ENCODE measurements at places on chromosomes 4 and X.

- no peak for DNase-seq
Measured at GRCh38 chr4:169604131-169604900, 8.1 kb downstream of the NEK1 start.

GRCh38 chrX:153766871-153767673, 3.0 kb downstream of the PLXNB3 start:
- no peak for DNase-seq

GRCh38 chrX:30864383-30864785, 24.7 kb downstream of the TAB3 start:
- DNase-seq = no peak

GRCh38 chr4:40688446-40689095, 58.9 kb upstream of the RBM47 start:
- DNase-seq = no peak

- DNase-seq = no peak
Measured at GRCh38 chr4:139521754-139522401, 34.1 kb downstream of the SETD7 start.

- peak; percentile 74 for DNase-seq
Measured at GRCh38 chrX:84501798-84502628, at the start of gene HDX. Gene HDX, minus strand, starts transcription at chrX:84502453. Its CDS starts 27,056 bp downstream, at chrX:84475397.

GRCh38 chrX:110836451-110836850, 40.8 kb upstream of the CHRDL1 start:
- no peak for DNase-seq

- no peak for DNase-seq
Measured at GRCh38 chr4:175238827-175239517, 320.8 kb downstream of the ADAM29 start.

GRCh38 chr4:93467484-93468155, 360.9 kb upstream of the ATOH1 start:
- DNase-seq = no peak

DNA sequence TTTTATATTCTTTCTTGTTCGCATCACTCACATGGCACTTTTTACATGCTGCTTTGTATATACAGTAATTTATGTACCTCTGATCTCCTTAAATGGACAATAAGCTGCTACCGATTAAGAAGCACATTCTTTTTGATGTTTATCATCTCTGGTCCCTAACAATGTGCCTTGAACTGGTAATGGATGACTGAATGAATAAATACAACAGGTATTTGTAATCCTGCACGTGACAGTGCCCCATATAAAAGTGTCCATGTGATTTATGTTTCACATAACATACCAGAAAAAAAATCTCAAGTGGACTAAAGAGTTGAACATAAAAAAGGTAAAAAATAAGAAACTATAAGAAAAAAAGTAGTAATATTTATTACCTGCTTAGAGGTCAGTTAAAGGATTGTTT, 7.7 kb upstream of the SLAIN2 start:
- no peak for DNase-seq

- DNase-seq = no peak
Measured at GRCh38 chr4:176614793-176615192, 177.9 kb downstream of the VEGFC start.

GRCh38 chr4:173371292-173372192, 788 bp downstream of the SAP30 start:
- peak; percentile 42 for DNase-seq

GRCh38 chr4:141885112-141885511, 248.7 kb downstream of the IL15 start:
- no peak for DNase-seq

DNA sequence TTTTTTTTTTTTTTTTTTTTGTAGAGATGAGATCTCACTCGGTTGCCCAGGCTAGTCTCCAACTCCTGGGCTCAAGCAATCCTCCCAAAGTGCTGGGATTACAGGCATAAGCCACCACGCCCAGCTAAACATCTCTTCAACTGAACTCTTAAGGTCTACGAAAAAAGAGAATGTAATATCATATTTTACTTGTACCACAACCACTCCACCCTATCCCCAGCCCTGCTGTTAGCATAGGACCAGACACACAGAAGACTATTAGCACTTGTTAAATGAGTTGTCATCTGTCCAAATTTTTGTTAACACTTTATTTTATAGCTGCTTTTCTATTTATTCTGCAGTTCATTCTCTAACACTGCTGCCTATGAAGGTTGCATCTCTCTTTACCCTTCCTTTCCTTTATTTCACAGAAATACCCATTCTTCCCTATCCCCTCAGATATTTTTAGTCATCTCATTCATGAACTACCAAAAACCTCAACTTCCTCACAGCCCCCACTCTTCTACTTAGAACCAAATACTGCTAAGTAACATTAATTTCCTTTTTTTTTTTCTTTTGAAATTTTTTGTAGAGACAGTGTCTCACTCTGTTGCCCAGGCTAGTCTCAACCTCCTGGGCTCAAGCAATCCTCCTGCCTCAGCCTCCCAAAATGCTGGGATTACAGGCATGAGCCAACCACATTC, 10.1 kb downstream of the SNX12 start:
- no peak for DNase-seq

GRCh38 chrX:139720979-139721378, 13.0 kb upstream of the MCF2 start:
- DNase-seq = no peak

GRCh38 chrX:100677611-100678181, 33.7 kb downstream of the SRPX2 start:
- no peak for DNase-seq

- DNase-seq = no peak
Measured at GRCh38 chrX:141314441-141314840, 72.1 kb upstream of the SPANXC start.

GRCh38 chr4:145939856-145940255, 1.2 kb upstream of the ZNF827 start:
- no peak for DNase-seq

- no peak for DNase-seq
Measured at GRCh38 chr4:126451237-126451873, 1136.6 kb downstream of the FAT4 start.

- DNase-seq = no peak
Measured at GRCh38 chr4:113059449-113060182, 10.2 kb downstream of the ANK2 start.

GRCh38 chr4:38715050-38715449, 51.1 kb downstream of the KLF3 start:
- DNase-seq = no peak

GRCh38 chr4:827209-828081, 1.5 kb upstream of the CPLX1 start:
- no peak for DNase-seq

- DNase-seq = peak; percentile 25
Measured at GRCh38 chr4:13541720-13542576, 2.4 kb downstream of the NKX3-2 start.

GRCh38 chr4:4800646-4801408, 58.6 kb upstream of the MSX1 start:
- DNase-seq = no peak

DNA sequence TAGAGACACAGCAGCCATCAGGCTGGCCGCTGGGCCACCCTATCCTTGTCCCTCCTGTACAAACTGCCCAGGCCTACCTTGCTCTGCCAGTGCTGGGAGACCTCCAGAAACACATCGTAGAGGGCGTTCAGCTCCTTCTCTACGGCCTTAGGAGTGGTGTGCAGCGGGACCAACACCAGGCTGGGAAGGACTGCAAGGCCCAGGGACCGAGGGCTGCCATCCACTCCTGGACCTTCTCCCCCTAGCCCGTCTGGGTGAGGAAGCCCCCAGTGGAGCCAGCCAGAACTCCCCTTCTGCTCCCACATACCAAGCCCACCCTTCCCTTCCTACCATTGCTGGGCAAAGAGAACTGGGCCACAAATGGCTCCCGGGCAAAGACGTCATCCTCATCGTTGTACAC, 5.0 kb downstream of the RPL10 start:
- no peak for DNase-seq

GRCh38 chr4:108488865-108489264, 131.5 kb upstream of the RPL34 start:
- no peak for DNase-seq

DNA sequence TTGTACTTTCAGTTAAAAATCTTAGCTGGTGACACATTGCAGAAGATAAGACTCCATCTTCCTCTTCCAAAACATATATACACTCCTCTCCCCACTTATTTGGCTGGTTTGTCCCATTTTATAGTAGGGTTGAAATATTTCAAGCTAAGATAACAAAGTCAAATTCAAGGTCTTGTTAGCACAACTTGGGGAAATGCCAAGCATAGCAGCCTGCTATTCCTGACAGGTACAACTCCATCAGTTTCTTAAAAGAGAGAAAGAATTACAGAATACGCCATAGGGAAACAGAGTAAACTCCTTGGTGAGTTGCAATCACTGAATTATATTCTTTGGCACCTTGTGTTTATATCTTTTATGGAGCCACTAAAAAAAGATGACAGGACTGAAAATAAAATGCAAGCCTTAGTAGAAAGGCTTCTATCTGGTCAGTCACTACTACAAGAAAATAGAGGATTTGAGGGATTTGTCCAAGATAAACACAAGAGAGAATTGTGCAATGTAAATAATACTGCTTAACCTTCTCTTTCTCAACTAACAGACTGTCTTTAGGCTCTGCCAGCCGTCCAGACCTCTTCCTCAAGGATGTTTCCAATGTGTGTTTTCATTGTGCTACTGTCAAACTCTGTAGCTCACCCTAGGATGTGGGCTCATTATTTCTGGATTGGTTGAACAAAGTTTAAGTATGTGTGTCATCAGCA, 170.3 kb downstream of the VEGFC start:
- DNase-seq = no peak

DNA sequence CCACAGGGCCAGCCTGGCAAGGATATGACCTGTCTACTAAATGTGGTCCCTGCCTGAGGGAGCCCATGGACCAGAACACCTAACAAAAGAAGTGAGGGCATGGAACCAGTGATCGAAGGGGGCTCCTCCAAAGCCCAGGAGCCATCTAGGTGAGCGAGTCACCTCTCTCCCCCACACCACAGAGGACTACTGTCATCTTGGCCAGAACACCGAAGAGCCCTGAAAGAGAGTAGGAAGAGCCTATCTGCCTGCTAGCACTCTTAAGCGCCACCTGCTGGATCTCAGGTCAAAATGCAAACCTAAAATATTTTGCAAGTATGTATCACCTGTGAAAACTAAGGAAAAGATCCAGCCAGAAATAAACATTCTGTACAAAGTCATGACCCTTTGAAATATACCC, 137.9 kb upstream of the ZXDB start:
- DNase-seq = peak; percentile 14

DNA sequence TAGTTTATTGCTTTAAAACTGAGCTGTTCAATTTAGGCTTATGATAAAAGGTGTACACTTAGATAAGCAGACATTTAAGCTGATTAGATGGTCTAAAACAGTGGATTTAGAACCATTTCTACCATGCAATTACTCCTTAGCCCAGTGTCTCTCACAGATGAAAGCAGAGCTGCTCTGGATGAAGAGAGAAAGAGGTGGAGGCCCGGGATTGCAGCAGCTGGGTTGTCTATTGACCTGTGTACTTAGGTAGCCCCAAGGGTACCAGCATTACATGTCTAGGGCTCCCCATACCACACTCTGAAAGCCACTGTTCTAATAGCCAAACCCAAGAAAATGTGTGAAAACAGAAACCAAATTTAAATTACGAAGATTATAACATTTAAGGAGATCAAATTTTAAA, 86.0 kb upstream of the GIMD1 start:
- DNase-seq = no peak

- DNase-seq = no peak
Measured at GRCh38 chrX:113369056-113369455, 528.4 kb upstream of the AMOT start.

DNA sequence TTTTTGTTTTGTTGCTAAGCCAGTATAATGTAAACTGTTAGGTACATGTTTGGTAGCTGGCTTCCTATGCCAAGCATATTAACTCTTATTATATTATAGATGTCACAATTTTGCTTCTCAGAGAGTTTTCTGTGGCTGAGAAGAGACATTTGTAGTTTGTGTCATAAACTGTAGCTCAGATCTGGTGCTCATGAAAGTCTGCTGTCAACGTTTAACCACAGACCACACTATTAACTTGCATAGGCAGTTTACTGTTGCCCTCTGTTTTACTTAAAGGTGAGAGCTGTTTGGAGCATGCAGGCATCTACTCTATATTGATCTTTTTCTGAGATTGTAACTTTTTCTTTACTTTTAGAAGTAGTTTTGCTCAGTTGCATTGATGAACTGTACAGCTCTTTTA, 166.8 kb downstream of the TLL1 start:
- no peak for DNase-seq

DNA sequence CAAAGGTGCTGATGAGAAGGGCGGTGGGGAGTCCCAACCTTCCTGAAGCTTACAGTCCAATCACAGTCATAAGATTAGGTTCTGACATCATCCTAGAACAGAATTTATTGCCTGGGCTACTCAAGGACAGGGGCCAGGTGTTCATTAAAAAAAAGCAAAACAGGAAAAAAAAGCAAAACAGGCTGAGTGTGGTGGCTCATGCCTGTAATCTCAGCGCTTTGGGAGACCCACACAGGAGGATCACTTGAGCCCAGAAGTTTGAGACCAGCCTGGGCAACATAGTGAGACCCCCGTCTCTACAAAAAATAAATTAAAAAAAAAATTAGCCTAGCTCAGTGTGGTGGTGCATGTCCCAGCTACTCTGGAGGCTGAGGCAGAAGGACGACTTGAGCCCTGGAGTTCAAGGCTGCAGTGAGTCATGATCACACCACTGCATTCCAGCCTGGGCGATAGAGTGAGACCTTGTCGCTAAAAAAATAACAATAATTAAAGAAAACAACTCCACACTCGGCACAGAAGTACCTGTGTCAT, 3.0 kb downstream of the RAB9A start:
- DNase-seq = peak; percentile 14

- no peak for DNase-seq
Measured at GRCh38 chr4:155679343-155679742, 12.7 kb downstream of the GUCY1A1 start.

GRCh38 chrX:11100281-11101035, 10.7 kb upstream of the HCCS start:
- no peak for DNase-seq

GRCh38 chr4:87114245-87115062, 106.0 kb downstream of the KLHL8 start:
- DNase-seq = no peak

GRCh38 chrX:38879631-38880220, 78.5 kb downstream of the MID1IP1 start:
- DNase-seq = peak; percentile 5

- DNase-seq = no peak
Measured at GRCh38 chrX:100643956-100644860, at the start of gene SRPX2. Gene SRPX2, plus strand, starts transcription at chrX:100644199. Its CDS starts 2,124 bp downstream, at chrX:100646323.

GRCh38 chr4:39713691-39714090, 15.8 kb downstream of the UBE2K start:
- no peak for DNase-seq

DNA sequence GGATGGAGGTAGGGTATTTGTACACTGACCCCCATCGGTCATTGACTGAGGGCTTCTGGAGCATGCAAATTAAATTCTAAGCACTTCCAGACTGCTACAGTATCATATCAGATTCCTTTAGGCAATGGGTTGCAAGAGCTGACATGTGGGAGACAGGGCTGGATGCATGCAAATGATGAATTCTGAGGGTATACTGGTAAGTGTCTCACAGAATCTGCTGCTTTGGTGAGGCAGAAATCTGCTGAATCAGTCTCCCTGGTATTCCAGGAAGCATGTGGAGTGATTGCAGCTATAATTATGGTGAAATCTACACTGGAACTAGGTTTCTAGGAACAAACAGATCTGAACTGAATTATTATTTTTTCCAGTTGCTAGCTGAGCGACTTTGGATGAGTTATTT, 684.9 kb upstream of the MAGEB2 start:
- no peak for DNase-seq

Data from CD4-positive, alpha-beta T cell treated with Interleukin-1 beta for 1 hour (primary cell).